RWPE2 (cell line): ENCODE measurements at places on chromosomes 2 and 18.

DNA sequence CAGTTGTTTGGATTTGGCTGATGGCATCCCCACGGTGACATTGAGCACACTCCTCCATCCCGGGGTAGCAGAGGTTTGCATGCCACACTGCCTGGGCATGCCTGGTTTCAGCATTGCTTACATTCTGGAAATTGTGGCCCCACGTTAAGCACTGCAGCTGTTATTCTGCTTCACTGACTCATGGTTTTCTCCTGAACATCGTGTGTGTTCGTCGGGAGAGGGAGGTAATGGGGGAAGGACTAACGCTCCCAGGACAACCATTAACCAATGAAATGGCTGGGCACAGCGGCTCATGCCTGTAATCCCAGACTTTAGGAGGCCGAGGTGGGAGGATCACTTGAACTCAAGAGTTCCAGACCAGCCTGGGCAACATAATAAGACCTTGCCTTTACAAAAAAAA, 28.2 kb upstream of the YWHAQ start:
- H3K36me3 ChIP-seq: no peaks in the 10 kb centered on the region
- H3K27ac ChIP-seq: no peak overlapping the region
- no peaks in the 10 kb centered on the region for H3K27me3 ChIP-seq
- no peak overlapping the region for H3K4me3 ChIP-seq
- no peak for DNase-seq
- peaks cover 26% of the 10 kb centered on the region for H3K4me1 ChIP-seq

GRCh38 chr2:197307933-197308521, 2.6 kb downstream of the ANKRD44 start:
- no peak overlapping the region for H3K4me3 ChIP-seq
- H3K27me3 ChIP-seq: no peaks in the 10 kb centered on the region
- no peak overlapping the region for H3K27ac ChIP-seq

DNA sequence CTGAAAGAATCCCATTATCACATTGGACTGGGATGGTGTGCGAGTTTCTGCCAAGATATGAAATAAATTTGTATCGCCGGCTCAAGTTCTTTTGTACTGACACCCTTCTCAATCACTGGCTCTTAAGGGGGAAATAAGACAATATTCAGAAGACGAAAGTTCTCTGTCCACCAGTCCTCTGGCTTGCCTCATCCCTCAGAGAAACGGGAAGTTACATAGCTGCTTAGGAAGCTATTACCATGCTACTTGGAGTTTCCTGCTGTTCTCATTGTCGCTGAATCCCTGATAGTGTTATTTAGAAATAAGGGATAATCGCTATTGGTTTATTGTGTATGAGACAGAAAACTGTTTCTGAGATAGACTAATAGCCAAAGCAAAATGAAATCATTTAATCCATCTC, 205.0 kb upstream of the ZNF521 start:
- no peak overlapping the region for H3K27ac ChIP-seq
- no peaks in the 10 kb centered on the region for H3K4me1 ChIP-seq
- no peaks in the 10 kb centered on the region for H3K36me3 ChIP-seq
- no peaks in the 10 kb centered on the region for H3K27me3 ChIP-seq
- DNase-seq: no peak
- no peak overlapping the region for H3K4me3 ChIP-seq

GRCh38 chr2:53242090-53242489, 525.5 kb upstream of the CHAC2 start:
- H3K4me1 ChIP-seq: no peaks in the 10 kb centered on the region
- no peak overlapping the region for H3K27ac ChIP-seq
- no peak for DNase-seq
- H3K36me3 ChIP-seq: no peaks in the 10 kb centered on the region
- no peak overlapping the region for H3K4me3 ChIP-seq
- H3K27me3 ChIP-seq: no peaks in the 10 kb centered on the region

DNA sequence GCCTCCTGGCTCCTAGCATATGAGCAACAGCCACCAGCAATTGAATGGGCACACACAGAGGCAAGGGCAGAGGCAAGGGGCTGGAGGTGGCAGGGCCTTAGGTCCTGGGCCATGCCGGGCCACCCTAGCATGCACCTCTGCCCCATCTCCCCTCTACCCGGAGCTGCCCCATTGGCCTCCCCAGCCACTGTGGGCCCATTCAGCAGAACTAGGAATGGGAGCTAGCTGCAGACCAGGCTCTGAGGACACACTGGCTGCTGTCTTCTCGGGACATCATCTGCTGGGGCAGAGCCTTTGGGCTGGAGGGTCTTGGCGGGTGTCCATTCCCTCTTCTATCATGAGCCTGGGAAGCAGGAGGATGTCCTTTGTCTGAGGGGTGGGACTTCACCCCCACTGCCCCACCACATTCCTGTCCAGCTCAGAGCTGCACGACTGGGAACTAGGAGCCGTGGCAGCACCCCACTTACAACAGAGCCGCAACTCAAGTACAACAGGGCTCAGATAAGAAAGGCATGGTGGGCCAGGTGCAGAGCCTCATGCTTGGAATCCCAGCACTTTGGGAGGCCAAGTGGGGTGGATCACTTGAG, 800 bp downstream of the VIL1 start:
- H3K36me3 ChIP-seq: no peaks in the 10 kb centered on the region
- H3K4me3 ChIP-seq: no peak overlapping the region
- no peaks in the 10 kb centered on the region for H3K27me3 ChIP-seq
- no peak for DNase-seq
- no peak overlapping the region for H3K27ac ChIP-seq
- no peaks in the 10 kb centered on the region for H3K4me1 ChIP-seq

DNA sequence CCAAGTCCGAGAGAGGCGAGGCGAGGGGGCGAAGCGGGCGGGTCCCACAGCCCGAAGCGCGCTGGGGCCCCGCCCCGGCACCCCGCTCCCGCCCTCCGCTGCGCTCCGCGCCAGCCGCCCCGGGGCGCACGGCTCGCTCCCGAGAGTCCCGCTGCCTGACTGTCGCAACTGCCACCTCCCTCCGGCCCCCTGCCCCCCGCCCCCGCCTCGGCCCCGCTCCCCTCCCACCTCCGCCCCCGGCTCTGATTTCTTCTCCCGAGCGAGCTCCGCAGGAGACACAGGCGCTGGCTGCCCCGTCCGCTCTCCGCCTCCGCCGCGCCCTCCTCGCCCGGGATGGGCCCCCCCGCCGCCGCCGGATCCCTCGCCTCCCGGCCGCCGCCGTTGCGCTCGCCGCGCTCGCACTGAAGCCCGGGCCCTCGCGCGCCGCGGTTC, at the start of gene WNT6:
Gene WNT6 (plus strand): TSS at position 250 of the 432 bp plus-strand sequence. CDS start 233 bp downstream, outside the sequence.
- no peak for DNase-seq
- peaks cover 38% of the 10 kb centered on the region for H3K27me3 ChIP-seq
- no peaks in the 10 kb centered on the region for H3K36me3 ChIP-seq
- no peak within 1 kb of the TSS for H3K27ac ChIP-seq
- peaks cover 4% of the 10 kb centered on the region for H3K4me1 ChIP-seq
- peak within 1 kb of the TSS; percentile 31 for H3K4me3 ChIP-seq

DNA sequence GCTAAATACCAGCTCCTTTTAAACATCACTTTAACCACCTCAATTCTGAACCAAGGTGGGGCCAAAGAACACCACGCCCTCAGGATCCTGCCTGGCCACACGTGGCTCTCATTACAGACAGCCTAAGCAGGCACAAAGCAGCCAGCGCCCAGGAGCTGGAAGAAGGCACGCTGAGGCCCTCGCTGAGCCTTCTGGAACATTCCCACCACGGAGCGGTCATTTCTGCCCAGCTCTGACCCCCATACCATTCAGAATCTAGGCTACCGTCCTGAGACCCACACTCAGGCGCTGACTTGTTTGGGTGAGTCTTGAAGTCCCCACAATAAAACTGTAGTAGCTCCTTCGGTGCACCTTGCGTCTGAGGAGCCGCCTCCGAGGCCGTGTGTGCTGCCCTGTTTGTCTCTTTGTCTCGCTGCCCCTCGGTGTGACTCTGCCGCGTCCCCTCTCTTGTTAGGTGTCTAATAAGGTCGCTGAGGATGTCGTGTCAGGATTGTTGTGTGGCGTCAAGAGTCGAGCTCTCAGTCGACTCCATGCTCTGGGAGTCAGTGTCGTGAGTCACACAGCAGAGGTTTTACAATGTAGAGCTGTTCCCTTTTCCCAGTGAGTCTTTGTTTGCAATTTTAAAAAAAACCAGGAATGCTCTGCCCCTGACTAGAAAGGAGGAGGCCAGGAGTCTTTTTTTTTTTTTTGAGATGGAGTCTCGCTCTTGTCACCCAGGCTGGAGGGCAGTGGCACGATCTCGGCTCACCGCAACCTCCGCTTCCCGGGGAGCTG, 242.4 kb downstream of the KLHL29 start:
- no peak for DNase-seq
- H3K4me1 ChIP-seq: no peaks in the 10 kb centered on the region
- no peaks in the 10 kb centered on the region for H3K36me3 ChIP-seq
- no peaks in the 10 kb centered on the region for H3K27me3 ChIP-seq
- H3K27ac ChIP-seq: no peak overlapping the region

DNA sequence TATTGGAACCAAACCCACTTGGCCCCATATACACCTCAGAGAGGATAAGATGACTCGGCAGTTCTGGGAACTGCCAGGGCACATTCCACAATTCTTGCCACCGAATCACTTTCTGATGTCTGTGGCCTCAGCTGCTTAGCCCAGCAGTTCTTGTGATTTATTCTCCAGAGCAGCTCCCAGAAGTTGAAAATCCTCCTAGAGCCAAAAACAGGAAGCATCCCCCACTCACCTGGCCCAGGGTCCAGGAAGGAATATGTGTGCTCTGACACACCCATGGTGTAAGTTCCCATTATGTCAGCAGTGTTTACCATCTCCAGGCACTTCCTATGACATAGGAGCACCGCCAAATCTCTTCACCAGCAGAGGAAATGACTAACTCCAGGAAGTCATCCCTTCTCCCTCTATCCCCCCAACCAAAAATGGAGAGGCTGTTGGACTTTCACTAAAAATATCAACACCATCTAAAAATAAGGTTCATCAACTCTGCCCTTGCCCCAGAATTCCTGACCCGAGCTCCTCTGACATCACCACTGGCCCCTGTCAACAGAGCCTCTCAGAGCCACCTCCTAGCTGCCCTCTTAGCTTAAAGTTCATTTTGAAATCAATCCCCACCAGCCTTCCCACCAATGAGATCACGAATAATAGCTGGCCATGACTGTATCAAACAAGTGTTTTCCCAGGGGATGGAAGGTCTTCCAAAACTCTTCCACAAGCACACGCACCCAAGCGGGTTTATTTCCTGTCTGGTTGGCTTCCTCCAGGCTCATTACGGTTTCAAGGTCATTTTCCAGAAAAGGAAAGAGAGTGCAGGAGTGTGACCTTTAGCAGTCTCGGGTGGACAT, 223.1 kb upstream of the PARD3B start:
- H3K27ac ChIP-seq: peak overlapping the region; percentile 25
- no peaks in the 10 kb centered on the region for H3K27me3 ChIP-seq
- no peaks in the 10 kb centered on the region for H3K36me3 ChIP-seq
- peaks cover 2% of the 10 kb centered on the region for H3K4me1 ChIP-seq
- DNase-seq: no peak

DNA sequence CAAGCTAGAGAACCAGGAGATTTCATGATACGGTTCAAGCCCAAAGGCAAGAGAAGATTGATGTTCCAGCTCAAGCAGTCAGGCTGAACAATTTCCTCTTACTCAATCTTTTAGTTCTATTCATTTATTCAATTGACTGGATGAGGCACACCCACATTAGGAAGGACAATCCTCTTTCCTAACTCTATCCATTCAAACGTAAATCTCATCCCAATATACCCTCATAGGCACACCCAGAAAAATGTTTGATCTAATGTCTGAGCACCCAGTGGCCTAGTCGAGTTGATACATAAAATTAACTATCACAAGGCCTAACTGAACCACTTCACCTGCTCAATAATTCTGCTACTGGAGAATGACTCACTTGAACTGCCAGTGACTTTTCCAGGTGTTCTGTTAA, 180.7 kb downstream of the RAD51AP2 start:
- no peak for DNase-seq
- no peaks in the 10 kb centered on the region for H3K4me1 ChIP-seq
- no peak overlapping the region for H3K27ac ChIP-seq
- H3K27me3 ChIP-seq: no peaks in the 10 kb centered on the region
- H3K4me3 ChIP-seq: no peak overlapping the region
- no peaks in the 10 kb centered on the region for H3K36me3 ChIP-seq

GRCh38 chr2:203914546-203915182, 21.9 kb upstream of the ICOS start:
- peaks cover 3% of the 10 kb centered on the region for H3K27me3 ChIP-seq
- H3K4me1 ChIP-seq: no peaks in the 10 kb centered on the region
- H3K27ac ChIP-seq: no peak overlapping the region
- no peak for DNase-seq
- H3K4me3 ChIP-seq: no peak overlapping the region

GRCh38 chr18:9869715-9870430, 15.9 kb upstream of the TXNDC2 start:
- peak overlapping the region; percentile 60 for H3K27ac ChIP-seq
- no peaks in the 10 kb centered on the region for H3K36me3 ChIP-seq
- DNase-seq: no peak
- H3K4me3 ChIP-seq: no peak overlapping the region
- H3K4me1 ChIP-seq: peaks cover 34% of the 10 kb centered on the region
- H3K27me3 ChIP-seq: no peaks in the 10 kb centered on the region

- no peaks in the 10 kb centered on the region for H3K27me3 ChIP-seq
- no peak for DNase-seq
- no peaks in the 10 kb centered on the region for H3K4me1 ChIP-seq
- no peak overlapping the region for H3K27ac ChIP-seq
- H3K36me3 ChIP-seq: no peaks in the 10 kb centered on the region
These were observed 37.1 kb upstream of the CTLA4 start for GRCh38 chr2:203830304-203831055.
